ENCODE measurements at places on chromosomes 16 and 17.

DNA sequence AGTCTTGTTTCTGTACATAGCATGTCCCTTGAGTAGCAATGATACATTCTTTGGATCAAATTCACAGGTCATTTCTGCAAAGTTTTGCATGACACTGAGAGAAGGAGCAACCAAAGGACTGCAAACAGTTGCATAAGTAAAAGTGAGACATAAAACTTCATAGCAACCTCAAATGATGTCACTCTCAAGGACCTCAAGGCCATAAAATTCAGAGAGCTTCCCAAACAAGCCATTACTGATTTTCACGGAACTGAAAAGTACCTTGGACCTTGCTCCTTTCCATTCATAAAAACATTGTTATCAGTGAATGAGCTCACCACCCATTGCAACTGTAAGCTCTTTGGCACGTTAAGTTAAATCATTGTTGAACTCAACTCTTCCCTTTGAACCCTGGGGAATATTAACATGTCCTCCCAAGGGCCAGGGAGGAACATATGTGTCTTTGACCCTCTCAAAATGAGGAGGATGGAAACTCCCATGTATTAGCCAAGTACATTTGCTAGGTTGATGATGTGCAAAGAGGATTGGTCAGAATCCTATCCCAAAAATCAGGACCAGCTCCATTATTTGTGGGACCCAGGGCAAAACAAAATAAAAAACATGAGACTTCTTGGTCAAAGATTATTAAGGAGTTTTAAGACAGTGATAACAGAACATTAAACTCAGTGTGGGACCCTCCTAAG lies 275.0 kb upstream of the DYNLRB2 start:
- no peak for DNase-seq

DNA sequence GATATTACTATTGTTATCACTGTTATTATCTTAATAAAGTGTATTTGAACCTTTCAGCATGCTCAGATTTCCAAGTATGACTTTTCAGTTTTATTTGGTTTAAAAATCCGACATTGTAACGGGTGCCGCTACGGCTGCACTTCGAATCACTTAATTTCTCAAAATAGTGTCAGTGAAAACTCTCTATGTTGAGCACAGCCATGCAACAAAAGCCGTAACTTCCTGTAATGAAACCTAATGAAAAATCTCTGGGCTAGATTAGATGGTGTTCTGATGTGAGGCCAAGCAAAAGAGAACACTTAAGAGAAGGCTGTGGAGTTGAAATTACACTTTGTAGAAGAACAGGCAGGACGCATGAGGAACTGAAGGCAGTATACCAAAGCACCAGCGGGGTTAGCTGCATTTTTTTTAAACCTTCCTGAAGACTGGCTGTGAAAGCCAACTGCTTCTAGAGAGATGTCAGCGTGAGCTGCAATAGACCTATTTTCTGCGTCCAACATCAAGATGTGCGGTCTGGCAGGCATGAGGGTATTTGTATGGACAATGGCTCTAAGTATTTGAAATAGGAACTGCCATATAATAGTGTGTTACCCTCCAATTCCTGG lies 1545.0 kb upstream of the GOT2 start:
- no peak for DNase-seq

DNA sequence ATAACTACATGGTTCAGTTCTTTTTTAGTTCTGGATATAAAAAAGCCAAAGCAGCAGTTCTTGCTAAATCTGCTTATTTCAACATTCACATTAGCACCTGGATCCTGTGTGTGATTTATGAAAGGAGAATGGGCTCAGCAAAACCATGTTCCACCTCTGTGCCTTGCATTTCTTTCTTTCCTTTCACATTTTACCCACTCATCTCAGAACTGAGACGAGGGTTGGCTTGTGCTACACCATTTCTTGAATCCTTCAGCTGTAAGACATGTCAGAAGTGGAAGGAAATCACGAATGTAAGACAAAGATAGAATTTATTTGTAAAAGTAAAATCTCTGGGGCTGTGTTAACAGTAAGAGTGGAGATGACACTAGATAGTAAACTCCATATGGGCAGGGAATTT lies 1.2 kb upstream of the UTP6 start:
- no peak for DNase-seq

DNA sequence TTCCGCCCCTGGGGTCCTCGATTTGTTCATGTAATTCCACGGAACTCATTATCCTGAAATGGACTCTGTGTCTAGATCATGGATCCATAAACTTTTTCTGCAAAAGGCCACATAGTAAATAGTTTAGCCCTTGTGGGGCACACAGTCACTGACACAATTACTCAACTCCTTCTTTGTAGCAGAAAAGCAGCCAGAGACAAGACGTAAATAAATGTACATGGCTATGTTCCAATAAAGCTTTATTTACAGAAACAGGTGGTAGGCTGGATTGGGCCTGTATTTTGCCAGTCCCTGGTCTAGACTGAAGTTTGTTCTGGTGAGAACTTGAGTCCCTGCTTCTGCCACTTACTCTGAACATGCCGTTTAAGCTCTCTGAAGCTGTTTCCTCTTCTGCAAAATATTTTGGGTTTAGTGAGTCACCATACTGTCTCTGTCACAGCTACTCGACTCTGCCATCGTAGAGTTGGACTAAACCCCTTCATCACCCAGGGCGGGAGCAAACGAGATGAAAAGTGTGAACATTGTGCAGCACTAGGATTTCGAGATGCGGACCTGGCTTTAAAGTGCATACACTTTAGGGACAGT lies 61.9 kb upstream of the FOXF1 start:
- no peak for DNase-seq

DNA sequence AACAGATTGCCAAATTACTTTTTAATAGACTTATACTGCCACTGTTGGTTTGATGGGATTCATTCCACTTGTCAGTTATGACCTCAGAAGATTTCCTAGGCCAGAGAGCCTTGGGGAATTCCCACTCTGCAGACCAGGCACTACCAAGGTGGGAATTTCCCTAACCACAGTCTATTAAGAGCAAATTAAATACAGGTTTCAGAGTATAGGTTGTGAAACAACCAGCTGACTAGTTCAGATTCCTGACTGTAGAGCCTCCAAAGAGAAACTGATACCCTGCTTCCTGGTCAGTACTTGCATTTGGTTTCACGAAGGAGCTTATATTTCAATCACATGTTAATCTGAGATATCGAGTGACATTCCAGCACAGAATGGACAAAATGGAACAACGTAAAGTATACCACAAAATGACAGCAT lies 186.5 kb downstream of the STX8 start:
- no peak for DNase-seq

DNA sequence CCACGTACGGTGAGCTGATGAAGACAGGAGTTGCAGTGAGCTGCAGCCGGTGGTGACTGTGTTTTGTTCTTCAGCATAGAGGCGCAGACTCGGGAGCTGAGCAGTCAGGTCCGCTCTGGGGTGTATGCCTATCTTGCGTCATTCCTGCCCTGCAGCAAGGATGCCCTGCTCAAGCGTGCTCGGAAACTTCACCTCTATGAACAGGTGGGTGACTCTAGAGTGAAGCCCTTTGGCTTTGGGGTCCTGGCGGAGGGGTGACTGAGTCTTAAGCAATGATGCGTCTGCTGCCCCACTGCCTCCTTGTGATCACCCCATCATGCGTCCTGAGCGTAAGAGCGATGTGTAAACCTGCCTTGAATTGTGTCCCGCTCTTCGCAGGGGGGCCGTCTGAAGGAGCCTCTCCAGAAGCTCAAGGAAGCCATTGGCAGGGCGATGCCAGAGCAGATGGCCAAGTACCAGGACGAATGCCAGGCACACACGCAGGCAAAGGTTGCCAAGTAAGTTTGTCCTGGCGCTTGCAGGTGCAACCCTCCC lies 22.9 kb downstream of the UBN1 start:
- no peak for DNase-seq

DNA sequence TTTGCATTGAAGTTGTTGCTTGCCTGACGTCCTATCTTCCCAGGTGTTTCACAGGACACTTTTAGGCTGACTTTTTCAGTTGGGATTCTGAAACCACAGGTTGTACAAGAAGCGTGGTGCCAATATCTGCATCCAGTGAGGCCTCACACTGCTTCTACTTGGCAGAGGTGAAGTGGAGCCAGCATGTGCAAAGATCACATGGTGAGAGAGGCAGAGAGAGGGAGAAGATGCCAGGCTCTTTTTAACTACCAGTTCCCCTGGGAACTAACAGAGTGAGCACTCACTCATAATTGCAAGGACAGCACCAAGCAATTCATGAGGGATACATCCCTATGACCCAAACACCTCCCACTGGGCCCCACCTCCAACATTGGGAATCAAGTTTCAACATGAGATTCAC lies 5.8 kb upstream of the ABCA6 start:
- DNase-seq: no peak

DNA sequence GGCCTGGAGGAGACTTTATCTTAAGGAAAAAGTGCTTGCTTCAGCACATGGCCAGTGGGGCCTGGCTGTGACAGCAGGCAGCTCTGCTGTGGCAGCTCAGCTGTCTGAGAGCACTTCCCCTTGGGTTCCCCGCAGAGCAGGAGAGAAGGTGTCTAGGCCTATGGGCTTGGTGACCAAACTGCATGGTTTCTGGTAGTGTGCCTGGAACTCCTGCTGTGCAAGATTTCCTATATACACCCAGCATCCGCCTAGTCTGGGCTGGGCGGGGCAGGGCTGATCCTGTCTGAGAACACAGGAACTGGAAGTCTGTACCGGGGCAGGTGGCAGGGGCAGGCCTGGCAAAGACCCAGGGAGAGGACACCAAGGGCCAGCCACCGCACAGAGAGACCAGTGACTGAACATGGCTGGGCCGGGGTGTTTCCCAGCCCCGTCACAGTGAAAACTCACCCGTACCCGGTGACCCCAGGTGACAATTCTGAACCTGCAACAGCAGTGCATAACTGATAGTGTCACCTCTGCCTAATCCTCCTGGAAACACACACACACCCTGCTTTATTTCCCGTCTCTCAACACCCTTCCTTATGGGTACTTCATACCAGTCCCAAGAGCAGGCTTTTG lies 39.3 kb downstream of the CHD9 start:
- no peak for DNase-seq

- no peak for DNase-seq
Observed at GRCh38 chr16:75491876-75492275, 3.4 kb downstream of the CHST6 start.

GRCh38 chr17:31318851-31319661 lies 2.4 kb downstream of the EVI2A start:
- no peak for DNase-seq

- DNase-seq: no peak
Observed at GRCh38 chr17:47257651-47258339, 4.2 kb downstream of the ITGB3 start.

DNA sequence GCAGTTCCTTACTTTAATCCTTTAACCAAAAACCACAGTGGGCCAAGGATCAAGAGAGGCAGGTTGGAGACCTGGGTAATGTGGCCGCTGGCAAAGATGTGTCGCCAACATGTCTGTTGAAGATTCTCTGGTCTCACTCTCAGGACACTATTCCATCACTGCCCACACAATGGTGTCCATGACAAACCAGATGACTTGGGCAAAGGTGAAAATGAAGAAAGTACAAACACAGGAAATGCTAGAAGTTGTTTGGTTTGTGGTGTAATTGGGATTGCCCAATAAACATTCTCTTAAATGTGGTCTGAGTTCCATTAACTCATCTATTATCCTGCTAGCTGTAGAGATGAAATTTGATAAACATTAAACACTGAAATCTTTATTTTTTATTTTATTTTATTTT lies 43.3 kb downstream of the SALL1 start:
- no peak for DNase-seq

GRCh38 chr16:13552062-13552959 lies 367.6 kb upstream of the ERCC4 start:
- no peak for DNase-seq

DNA sequence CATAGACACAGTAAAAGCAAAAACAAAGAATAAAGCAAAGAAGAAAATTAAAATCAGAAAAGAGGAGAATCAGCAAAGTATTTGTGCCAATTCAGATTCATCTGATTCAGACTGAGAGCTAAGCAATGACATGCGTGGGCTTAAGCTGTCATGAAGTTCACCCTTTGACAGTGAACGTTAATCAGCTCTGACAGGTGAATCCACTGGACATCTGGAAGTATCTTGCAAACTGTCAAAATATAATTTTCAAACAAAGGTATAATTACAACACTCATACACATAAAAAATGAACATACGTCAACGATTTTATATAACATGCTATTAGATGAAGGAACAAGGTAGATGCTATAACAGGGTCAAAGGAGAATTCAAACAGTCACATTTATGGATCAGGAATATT lies 596.3 kb upstream of the SALL1 start:
- no peak for DNase-seq

GRCh38 chr16:51880776-51881175 lies 666.2 kb downstream of the TOX3 start:
- no peak for DNase-seq

DNA sequence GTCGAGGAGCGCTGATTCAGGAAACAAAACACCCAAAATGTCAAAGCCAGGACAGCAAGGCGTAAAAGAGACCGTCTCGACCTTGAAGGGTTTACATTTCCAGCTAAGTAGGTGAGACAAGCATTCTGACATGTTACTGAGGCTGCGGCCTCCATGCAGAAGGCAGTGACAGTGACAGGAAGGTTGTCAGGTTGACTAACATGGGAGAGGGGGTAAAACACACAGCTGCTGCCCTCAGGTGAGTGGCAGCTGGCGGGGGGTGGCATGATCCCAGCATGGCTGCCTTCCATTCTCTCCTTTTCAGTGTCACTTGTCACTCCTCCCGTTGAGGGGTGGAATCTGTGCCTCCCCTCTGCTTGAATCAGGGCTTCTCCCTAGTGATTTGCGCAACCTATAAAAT lies 31.9 kb upstream of the CRHR1 start:
- no peak for DNase-seq

DNA sequence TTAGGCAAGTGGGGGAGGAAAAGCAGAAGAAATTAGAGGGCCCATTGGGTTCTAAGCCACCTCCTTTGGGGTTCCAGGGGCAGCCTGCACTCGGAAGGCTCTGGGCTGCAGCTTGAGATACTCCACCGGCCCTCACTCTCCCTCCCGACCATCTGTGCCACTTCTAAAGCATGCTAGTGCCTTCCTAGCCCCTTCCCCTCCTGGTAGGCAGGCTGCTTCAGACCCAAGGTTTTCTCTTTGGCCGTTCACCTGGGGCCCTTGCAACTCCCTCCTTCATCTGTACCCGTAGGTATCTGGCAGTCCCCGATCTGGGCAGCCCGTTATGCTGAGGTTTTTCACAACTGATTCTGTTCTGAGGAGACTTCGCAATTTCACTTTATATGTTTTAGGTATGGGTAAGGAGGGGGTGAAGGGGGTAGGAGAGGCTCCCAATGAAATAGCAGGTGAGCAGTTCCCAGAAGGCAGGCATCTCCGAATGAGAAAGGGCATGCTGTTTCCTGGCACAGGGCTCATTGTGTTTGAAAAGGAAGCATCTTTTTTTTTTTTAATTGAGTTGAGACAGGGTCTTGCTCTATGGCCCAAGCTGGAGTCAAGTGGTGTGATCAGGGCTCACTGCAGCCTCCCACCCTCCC lies 98.7 kb downstream of the RAB11FIP4 start:
- DNase-seq: no peak

GRCh38 chr16:67181346-67181745 lies 2.4 kb downstream of the MATCAP1 start:
- no peak for DNase-seq

Data from D721Med (cell line).